Renal cortical epithelial cell (primary cell): ENCODE measurements at places on chromosomes 7 and 10. TPM values are rescaled to one million over a fixed set of nuclear protein-coding genes. Genes with fewer than 3 reads are reported as not detected.

The MMD2 gene
- total RNA-seq = not detected in 2 replicates

The GSTO2 gene
- total RNA-seq = 8.5 and 8.9 TPM in 2 replicates

The ZNF425 gene
- total RNA-seq = 3.6 and 9.2 TPM in 2 replicates

The SEMA3D gene
- 0.20 and 0.69 TPM in 2 replicates for total RNA-seq

The ZP3 gene
- total RNA-seq = 3.4 and 5.0 TPM in 2 replicates

The TDRD1 gene
- total RNA-seq = 0.69 and 8.1 TPM in 2 replicates

The PHYHIPL gene
- total RNA-seq = 0.15 and 0.35 TPM in 2 replicates

The SLC18A2 gene
- total RNA-seq = 0.10 and 0.87 TPM in 2 replicates

The MCMBP gene
- total RNA-seq = 52.3 and 55.3 TPM in 2 replicates

The EVX1 gene
- not detected in 2 replicates for total RNA-seq

The GIMAP4 gene
- 2.1 TPM in 1 of 2 replicates, not detected in the other for total RNA-seq

The EBLN1 gene
- total RNA-seq = not detected in 2 replicates

The ITPRID1 gene
- not detected in 2 replicates for total RNA-seq

The MSS51 gene
- 0.69 and 1.5 TPM in 2 replicates for total RNA-seq

The CALML5 gene
- total RNA-seq = not detected in 2 replicates

The WNT8B gene
- not detected in 2 replicates for total RNA-seq

GRCh38 chr10:71980181-71981014 lies 16.2 kb downstream of the CHST3 start:
- DNase-seq = no peak

DNA sequence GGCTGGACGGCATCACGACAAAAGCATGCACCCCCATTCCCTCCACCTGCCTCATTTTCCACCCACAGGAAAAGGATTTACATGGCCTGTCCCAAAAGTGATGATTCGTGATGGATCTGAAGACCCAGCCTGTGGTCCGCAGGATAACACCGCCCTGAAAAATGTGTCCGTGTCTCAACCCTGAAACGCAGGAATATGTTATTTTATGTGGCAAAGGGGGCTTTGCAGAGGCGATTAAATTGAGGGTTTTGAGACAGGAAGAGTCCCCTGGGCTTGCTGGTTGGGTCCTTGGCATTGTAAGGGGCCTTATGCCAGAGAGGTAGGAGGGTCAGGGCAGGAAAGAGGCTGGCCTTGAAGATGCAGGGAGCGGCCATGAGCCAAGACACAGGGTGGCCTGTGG lies 80.2 kb upstream of the PPP2R2D start:
- DNase-seq = no peak

GRCh38 chr7:78489476-78490240 lies 691.1 kb downstream of the PHTF2 start:
- DNase-seq = peak; percentile 26

DNA sequence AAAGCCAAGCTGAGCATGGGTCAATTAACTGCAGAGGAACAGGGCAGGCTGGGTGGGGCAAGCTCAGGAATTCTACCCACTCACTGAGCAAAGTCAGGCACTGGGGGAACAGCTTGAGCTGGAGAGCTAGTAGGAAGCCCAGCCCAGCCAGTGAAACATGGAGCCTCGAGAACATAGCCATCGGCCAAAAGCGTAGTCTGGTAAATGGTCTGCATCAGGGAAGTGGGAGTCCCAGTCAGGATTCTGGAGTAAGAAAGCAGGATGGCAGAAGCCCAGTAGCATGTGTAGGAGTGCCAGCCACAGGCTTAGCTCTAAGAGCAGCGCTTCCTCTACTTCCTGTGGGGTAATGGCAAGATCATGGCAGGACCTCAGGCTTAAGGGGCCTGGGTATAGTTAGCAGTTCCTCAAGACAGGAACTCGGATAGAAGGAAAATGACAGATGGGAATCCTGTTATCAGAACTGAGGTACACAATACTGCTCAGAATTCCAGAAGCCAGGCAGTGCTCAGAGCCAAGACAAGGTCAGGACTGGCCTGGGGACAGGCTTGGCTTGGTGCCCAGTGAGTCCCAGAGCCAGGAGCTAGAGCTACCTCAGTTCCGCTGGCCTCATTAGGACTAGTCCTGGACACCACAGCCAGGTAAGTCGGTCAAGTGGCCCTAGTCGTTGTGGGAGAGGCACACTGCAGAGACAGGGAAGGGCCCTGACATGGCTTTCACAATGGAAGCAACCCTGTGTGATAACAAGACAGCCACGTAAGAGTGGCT lies 65.4 kb upstream of the MXI1 start:
- peak; percentile 36 for DNase-seq

GRCh38 chr7:134376693-134377092 lies 60.0 kb upstream of the SLC35B4 start:
- no peak for DNase-seq

DNA sequence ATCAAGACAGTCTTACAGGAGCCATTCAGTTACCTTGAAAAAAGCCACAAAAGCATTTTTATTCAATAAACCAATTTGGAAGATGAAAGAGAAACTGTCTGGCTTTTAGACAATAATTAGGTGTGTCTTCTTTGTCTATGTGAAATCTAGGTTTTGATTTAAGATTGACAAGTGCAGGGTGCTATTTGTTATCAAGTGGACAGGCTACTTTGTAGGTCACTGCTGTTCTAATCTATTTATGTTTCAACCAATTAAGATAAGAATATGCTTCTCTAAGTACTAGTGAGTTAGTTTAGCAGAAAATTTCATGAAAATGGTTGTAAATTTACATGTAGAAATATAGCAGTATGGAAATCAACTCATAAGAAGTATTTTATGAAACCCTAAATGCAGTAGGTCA lies 177.5 kb downstream of the CACNA2D1 start:
- no peak for DNase-seq

DNA sequence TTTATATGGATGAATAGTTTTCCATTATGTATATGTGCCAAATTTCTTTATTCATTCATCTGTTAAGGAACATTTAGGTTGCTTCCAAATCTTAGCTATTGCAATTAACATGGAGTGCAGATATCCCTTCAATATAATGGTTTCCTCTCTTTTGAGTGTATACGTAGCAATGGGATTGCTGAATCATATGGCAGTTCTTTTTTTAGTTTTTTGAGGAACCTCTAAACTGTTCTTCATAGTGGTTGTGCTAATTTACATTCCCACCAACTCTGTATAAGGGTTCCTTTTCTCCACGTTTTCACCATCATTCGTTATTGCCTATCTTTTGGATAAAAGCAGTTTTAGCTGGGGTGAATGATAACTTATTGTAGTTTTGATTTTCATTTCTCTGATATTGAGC lies 46.5 kb downstream of the FAS start:
- no peak for DNase-seq

GRCh38 chr10:10225136-10225676 lies 792.5 kb upstream of the CELF2 start:
- no peak for DNase-seq

- no peak for DNase-seq
Measured at GRCh38 chr10:127415901-127416581, 133.1 kb upstream of the NPS start.

GRCh38 chr10:25457552-25457951 lies 282.8 kb downstream of the GPR158 start:
- DNase-seq = no peak

DNA sequence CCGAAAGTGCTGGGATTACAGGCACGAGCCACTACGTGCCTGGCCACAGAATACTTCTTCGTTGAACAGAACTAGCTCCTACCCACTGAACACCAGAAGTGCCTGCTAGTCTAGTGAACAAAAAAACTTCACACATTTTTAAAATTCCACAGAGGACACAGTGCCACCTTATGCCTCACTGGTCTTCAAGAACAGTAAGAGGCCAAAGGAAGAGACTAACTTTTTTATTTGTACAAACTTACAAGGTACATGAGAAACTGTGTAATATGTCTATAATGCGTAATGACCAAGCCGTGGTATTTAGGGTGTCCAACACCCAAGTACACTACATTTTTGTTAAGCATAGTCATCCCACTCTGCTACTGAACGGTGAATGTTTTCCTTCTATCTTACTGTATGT lies 144.4 kb upstream of the PTER start:
- DNase-seq = peak; percentile 5

DNA sequence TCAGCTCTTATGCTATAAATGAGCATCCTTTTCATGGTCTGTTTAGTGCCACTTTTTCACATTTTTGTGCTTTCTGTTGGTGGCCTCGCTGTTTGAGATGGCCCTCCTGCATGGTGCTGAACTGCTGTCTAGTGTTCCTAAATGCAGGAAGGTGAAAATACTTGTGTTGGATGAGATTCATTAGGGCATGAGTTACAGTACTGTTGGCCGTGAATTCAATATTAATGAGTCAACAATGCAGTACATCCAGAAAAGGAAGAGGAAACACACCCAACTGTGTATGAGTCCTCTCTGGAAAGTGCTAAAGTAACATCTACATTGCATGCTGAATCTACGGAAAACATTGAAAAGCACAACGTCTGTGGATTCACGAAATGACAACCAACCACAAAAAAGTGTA lies 124.0 kb downstream of the HERPUD2 start:
- no peak for DNase-seq

- DNase-seq = no peak
Measured at GRCh38 chr7:44080118-44080517, 2.2 kb downstream of the POLM start.

GRCh38 chr7:141685285-141686023 lies 16.5 kb downstream of the DENND11 start:
- DNase-seq = peak; percentile 76

DNA sequence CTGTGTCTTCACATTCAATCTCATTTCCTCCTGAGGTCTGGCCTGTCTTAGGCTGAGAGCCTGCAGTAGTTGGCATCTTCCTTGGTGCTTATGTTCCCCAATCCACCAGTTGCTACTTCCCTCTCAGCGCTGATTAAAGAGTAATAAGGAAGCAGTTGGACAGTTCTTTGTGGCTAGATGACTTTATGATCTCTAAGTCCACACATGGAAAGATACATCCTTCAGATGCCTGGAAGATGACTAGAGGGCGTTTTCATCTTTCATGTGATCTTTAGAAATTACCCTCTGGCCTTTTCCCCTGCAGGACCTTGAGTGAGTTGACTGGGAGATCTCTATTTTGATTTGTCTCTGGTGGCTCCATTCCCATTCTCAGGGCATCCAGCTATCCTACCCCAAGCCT lies 204.5 kb downstream of the GRM3 start:
- no peak for DNase-seq

- no peak for DNase-seq
Measured at GRCh38 chr7:103821092-103821491, 168.4 kb downstream of the RELN start.

- no peak for DNase-seq
Measured at GRCh38 chr10:111303887-111304286, 227.1 kb downstream of the ADRA2A start.

DNA sequence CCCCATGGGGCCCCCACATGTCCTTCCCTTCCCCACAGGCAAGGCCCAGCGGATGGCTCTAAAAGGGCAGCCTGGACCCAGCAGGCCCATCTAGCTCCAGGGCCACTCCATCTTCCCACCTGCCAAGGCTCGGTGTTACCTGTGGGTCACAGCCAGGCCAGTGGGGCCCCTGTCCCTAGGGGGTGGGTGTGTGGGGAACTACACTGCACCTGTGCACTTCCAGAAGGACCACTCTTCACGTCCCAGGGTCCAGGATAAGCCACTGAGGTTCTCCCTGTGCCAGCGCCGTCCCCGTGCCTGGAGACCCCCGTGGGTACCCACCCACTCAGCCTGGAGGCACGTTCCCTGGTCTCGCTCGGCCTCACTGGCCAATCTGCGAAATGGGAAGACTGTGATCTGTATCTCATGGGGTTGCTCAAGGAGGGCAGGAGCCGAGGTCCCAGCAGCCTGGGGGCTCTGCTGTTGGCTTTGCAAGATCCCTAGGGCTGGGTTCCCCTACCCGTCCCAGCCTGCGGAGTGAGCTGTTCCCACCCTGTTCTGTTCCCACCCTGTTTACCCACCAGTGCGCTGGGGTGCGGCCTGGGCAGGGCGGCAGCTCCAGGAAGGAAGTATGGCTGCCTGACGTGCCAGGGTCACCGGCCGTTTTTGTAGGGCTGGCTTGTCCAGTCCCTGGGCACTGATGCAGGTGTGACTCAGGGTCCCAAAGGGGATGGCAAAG lies 4.6 kb downstream of the PWWP2B start:
- no peak for DNase-seq

DNA sequence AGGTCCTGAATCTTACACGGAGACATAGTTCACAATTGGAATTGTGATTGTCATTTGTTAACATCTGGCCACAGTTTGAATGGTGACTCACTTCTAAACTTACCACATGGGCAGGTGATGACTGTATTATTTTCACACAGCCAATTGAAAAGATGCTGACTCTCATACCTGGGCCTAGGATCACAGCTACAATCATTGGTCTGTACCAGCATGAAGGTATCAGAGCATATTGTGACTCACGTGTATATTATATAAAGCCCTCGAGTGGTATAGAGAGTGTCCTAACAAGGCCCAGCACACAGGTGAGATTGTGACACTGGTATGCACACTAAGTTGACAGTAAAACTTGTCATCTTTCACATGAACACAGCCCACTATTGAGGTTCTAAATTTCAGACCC lies 9.4 kb upstream of the ZNF107 start:
- no peak for DNase-seq

GRCh38 chr10:43904301-43904700 lies 255.6 kb upstream of the ZNF32 start:
- no peak for DNase-seq

GRCh38 chr7:12567015-12567414 lies 3.5 kb upstream of the SCIN start:
- DNase-seq = no peak

DNA sequence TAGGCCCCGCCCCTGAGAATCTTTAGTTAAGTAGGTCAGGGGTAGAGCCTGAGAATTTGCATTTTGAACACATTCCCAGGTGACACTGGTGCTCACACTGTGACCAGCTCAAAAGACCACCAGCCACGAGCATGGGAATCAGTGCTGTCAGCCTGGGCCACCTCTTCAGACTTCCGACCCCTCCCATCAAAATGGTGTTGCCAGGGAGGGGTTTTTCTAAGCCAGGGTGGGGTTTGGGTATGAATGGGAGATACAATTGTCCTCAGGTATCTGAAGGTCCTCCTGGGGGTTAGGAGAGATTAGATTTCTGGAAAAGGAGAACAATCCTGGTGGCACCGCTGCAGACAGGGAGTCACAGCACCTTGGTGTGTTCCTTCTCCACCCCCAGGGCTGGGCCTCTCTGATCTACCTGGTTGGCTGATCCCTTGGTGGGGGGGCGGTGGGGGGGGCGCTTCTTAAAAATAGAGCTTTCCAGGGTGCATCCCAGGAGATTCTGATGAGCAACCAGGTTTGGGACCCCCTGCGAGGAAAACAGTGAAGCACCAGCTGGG lies 111.5 kb upstream of the ANLN start:
- DNase-seq = no peak
